ENCODE measurements at places on chromosomes 7 and 10.

- H3K27ac ChIP-seq: no peak overlapping the region
- no peak overlapping the region for H3K4me3 ChIP-seq
- DNase-seq: no peak
- no peaks in the 10 kb centered on the region for H3K36me3 ChIP-seq
- no peaks in the 10 kb centered on the region for H3K27me3 ChIP-seq
- H3K4me1 ChIP-seq: no peaks in the 10 kb centered on the region
These were observed 188.4 kb upstream of the MGMT start for GRCh38 chr10:129278686-129279085.

GRCh38 chr10:22317771-22318565 is 1.8 kb downstream of the COMMD3 start:
- DNase-seq: no peak
- H3K27me3 ChIP-seq: peaks cover 13% of the 10 kb centered on the region
- no peaks in the 10 kb centered on the region for H3K4me1 ChIP-seq
- no peak overlapping the region for H3K27ac ChIP-seq
- H3K36me3 ChIP-seq: no peaks in the 10 kb centered on the region

DNA sequence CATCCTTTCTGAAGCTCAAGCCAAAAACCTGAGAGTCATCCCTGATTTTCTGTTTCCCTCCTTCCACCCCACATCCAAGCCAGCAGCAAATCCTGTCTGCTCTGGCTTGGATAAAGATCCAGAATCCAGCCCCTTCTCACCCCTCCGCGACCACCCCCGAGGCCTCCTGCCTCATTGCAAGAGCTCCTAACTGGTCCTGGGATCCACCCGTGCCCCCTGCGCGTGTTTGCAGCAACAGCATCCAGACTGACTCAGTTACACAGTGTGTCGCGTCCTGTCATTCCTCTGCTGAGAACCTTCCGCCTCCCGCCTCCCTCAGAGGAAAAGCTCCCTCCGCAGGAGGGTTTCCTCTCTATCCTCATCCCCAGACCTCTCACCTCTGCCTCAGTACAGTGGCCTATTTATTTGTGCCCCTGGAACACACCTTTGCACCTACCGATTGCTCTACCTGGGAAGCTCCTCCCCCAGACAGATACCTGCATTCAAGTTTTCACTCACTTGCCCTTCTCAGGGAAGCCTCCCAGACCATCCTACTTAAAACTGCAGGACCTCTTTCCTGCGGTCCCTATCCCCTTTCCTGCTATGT is 21.6 kb upstream of the GRID1 start:
- no peak overlapping the region for H3K27ac ChIP-seq
- no peaks in the 10 kb centered on the region for H3K4me1 ChIP-seq
- no peak for DNase-seq
- H3K27me3 ChIP-seq: peaks cover 49% of the 10 kb centered on the region
- no peak overlapping the region for H3K4me3 ChIP-seq

DNA sequence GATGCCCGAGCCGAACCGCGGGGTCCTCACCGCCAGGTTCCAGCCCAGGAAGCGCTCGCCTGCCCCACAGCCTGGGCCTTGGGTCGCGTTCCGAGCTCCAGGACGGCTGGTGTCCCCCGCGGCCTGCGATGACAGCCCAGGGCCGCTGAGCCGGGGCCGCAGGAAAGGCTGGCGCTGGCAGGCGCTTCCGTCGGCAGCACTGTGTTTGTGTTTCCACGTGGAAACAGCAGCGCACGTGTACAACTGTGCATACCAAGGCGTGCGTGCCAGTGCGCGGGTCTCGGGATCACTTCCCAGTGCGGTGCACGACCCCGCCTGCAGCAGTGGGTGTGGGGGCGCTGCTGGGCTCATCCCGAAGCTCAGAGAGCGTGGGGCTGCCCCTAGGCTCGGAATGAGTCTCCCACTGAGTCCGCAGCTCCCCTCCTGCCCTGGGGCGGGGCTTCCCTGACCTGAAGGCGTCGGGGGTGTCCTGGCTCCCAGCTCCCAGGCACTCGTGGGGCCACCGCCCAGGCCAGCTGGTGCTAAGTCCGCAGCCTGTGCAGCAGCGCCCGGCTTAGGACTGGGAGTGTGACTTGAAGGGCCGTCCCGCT is 17.2 kb downstream of the AP5Z1 start:
- no peaks in the 10 kb centered on the region for H3K27me3 ChIP-seq
- H3K4me3 ChIP-seq: no peak overlapping the region
- H3K36me3 ChIP-seq: peaks cover 44% of the 10 kb centered on the region

DNA sequence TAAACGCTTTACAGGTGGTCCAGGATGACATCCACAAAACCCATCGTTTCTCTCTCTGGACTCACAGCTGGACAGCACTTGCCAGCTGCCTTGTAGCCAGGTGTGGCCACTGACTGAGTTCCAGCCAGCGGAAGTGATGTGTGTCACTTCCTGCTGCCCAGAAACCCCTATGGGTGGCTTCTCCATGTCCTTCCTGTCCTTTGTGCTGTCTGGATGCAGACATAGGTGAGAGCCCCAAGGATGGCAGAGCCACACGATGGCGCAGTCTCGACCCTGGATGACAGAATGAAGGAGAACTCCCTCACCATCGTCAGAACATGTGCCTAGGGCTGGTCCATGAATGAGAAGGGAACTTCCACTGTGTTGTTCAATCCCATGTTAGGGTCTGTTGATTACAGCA is 22.1 kb downstream of the NMT2 start:
- no peak overlapping the region for H3K4me3 ChIP-seq
- H3K27ac ChIP-seq: no peak overlapping the region
- no peaks in the 10 kb centered on the region for H3K4me1 ChIP-seq

- DNase-seq: no peak
- no peaks in the 10 kb centered on the region for H3K36me3 ChIP-seq
- no peaks in the 10 kb centered on the region for H3K27me3 ChIP-seq
- no peak overlapping the region for H3K4me3 ChIP-seq
- H3K4me1 ChIP-seq: no peaks in the 10 kb centered on the region
- H3K27ac ChIP-seq: no peak overlapping the region
These were observed 26.1 kb upstream of the SNX10 start for GRCh38 chr7:26265499-26266075.

DNA sequence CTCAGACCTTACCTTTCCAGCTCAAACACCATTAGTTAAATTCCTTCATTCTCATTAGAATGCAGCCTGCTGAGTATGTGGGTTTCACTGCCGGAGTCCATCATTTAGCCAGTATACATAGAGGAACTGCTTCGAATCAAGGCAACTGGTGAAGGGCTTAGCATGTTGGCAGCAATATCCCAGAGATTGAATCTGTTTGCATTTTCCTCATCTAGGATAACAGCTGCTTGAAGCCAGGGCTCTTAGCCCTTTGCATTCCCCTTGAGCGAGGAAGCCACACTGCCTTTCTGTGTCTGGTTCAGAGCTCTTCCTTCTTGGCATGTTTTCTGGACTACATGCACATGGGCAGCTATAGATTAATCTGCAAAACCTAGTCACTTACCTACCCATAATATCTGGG is 14.7 kb downstream of the NODAL start:
- peaks cover 7% of the 10 kb centered on the region for H3K4me1 ChIP-seq
- no peak for DNase-seq
- H3K27ac ChIP-seq: no peak overlapping the region
- no peaks in the 10 kb centered on the region for H3K27me3 ChIP-seq
- H3K36me3 ChIP-seq: peaks cover 46% of the 10 kb centered on the region
- H3K4me3 ChIP-seq: no peak overlapping the region

DNA sequence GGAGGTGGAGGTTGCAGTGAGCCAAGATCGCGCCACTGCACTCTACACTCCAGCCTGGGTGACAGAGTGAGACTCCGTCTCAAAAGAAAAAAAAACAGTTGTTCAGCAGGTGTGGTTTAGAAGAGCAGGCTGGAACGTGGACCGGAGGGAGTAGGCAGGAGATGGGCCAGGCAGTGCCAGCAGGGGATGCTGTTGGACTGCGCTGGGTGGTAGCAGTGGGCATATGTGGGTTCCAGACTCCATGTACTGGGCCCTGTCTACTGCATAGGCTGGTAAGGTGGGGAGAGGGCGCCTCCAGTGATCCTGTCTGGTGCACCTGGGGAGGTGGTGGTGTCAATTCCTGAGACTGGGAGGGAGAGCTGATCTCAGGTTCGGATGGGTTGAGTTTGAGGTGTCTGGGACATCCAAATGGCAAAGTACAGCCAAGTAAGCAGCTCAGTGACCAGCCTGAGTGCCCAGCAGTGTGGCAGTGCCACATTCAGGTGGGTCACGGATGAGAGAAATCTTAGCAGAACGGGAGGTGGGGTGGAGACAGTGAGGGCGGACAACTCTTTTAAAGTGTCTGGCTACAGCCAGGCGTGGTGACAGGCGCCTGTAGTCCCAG is 25.9 kb downstream of the SFXN4 start:
- peak; percentile 35 for DNase-seq
- H3K27ac ChIP-seq: no peak overlapping the region
- H3K27me3 ChIP-seq: no peaks in the 10 kb centered on the region
- H3K4me1 ChIP-seq: peaks cover 4% of the 10 kb centered on the region
- no peak overlapping the region for H3K4me3 ChIP-seq

DNA sequence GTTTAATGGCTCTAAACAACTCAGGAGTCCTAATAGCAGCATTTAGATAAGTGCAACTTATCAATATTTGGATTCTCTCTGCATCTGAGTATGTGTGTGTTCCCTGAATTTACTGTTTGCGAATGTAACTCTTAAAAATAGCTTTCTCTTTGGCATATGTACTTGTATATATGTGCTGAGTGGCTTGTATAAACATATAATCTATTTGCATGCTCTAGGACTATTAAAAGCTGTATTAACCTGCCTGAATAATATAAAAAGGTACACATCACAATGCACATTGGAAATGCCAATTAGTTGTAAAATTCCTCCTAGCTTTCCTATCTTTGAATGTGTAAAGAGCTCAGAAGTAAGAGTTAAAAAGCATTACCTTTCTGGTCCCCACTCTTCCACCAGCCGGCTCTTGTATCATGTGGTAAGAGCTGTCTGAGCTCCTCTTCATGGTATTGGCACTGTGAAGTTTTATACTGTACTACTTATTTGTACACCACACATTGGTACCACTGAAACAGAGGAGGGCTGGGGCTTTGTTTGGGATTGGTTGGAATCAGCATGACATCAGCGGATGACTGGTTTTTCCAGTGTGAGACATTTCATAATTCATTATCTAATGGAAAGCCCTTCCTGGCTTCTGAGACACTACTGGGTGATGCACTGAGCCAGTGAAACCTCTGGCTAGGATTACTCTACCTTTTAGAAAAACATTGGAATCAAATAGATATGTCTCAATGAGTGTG is at the start of gene INHBA:
TSS of gene INHBA (minus strand) at position 456 of the 737 bp plus-strand sequence. CDS start 2,716 bp downstream, outside the sequence.
- H3K27me3 ChIP-seq: no peaks in the 10 kb centered on the region
- DNase-seq: peak; percentile 98
- peak within 1 kb of the TSS; percentile 91 for H3K27ac ChIP-seq

DNA sequence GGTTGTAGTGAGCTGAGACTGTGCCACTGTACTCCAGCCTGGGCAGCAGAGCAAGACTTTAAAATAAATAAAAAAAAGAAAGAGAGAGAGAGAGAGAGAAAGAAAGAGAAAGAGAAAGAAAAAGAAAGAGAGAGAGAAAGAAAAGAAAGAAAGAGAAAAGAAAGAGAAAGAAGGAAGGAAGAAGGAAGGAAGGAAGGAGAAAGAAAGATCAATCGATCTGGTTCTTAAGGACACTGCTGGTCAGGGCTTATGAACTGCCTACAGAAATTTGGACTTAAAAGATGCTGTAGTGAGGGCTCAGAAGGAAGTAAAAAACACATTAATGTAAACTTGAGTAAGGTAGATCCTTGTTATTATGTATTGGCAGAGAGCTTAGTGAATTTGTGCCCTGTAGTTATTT is 62.4 kb downstream of the COPG2 start:
- H3K27me3 ChIP-seq: no peaks in the 10 kb centered on the region
- no peak for DNase-seq
- H3K27ac ChIP-seq: no peak overlapping the region
- peaks cover 5% of the 10 kb centered on the region for H3K36me3 ChIP-seq
- no peak overlapping the region for H3K4me3 ChIP-seq

DNA sequence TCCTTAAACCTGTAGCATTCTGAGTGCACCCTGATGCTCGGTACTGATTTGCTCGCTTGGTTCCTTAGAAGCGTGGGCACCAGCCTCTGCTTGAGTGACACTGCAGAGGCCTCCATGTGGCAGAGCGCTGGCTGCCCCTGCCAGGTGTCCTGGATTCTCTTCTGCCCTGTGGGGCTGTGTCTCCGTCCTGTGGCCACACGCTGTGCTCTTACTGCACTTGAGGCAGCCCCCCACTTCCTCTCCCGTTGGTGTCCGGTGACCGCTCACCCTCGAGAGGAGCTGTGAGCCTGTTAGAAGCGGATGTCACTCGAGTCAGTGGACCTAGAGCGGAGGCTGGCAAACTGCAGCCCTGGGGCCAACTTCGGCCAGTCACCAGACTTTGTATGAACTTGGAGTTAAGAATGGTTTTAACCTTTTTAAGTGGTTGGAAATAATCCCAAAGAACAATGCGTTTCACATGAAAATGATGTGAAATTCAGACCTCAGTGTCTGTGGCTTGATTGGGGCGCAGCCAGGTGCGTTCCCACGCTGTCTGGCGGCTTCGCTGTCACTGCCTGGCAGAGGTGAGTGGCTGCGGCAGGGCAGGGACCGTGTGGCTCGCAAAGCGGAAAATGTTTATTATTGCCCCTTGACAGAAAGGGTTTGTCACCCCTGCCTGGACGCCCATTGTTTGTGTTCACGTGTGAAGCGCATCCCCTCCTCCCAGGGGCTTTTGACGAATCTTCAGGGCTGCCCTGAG is 114.6 kb downstream of the CYTH3 start:
- no peak overlapping the region for H3K27ac ChIP-seq
- H3K27me3 ChIP-seq: no peaks in the 10 kb centered on the region
- peaks cover 1% of the 10 kb centered on the region for H3K4me1 ChIP-seq

- no peak overlapping the region for H3K4me3 ChIP-seq
- H3K36me3 ChIP-seq: no peaks in the 10 kb centered on the region
- DNase-seq: peak; percentile 69
- H3K27me3 ChIP-seq: no peaks in the 10 kb centered on the region
- no peaks in the 10 kb centered on the region for H3K4me1 ChIP-seq
These were observed 38.4 kb downstream of the TWIST1 start for GRCh38 chr7:19079066-19079465.

- H3K4me1 ChIP-seq: no peaks in the 10 kb centered on the region
- H3K27me3 ChIP-seq: peaks cover 9% of the 10 kb centered on the region
- no peak overlapping the region for H3K4me3 ChIP-seq
These were observed 61.7 kb downstream of the PWWP2B start for GRCh38 chr10:132458586-132459300.

DNA sequence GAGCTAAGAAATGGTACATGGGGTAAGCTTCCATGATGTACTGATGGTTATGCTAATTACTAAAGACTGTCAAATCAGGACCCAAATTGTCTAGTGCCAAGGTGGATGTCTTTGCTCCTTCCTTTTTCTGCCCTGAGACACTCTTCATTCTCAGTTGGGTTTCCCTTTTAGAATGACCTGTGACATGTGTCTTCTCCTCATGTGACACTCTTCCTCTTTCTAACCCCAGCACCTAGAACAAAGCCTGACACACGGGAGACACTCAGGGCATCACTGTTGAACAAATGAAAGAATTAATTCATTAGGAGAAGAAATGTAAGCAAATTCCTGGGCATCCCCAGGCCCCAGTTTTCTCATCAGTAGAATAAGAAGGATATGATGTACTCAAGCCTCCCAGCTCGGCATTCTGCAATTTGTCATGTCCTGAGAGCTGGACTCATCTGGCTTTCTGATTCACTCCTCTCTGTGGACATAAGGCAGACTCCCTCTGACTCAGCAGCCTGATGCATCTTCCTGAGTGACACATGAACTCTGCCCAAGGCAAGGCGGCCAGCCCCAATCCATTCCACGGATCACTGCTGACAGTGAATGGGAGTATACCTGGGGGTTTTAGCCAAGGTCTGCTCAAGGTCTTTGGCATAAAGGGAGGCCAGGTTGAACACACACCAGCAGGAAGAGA is 473.8 kb downstream of the KCNMA1 start:
- no peaks in the 10 kb centered on the region for H3K27me3 ChIP-seq
- peaks cover 22% of the 10 kb centered on the region for H3K4me1 ChIP-seq
- DNase-seq: peak; percentile 99
- no peaks in the 10 kb centered on the region for H3K36me3 ChIP-seq
- H3K4me3 ChIP-seq: no peak overlapping the region
